ENCODE measurements at places on chromosomes 2 and 18. TPM values are rescaled to one million over a fixed set of nuclear protein-coding genes. Genes with fewer than 3 reads are reported as not detected.

DNA sequence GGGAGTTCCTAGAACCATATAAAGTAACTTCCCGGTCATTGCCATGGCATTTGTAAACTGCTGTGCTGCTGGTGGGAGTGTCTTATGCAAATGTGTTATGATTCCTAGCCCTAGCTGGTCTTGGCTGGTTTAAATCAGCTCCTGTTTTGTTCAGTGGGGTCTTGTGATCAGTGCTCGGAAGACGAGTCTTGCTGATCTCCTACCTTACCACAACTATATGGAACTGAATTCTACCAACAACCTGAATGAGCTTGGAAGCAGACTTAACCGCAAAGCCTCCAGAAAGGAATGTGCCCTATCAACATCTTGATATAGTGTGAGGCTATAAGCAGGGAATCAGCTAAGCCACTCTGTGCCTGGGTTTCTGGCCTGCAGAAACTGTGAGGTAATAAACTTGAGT lies 33.5 kb downstream of the POLE4 start:
- DNase-seq: no peak

GRCh38 chr2:26891-27290 lies 19.4 kb downstream of the FAM110C start:
- DNase-seq: no peak

DNA sequence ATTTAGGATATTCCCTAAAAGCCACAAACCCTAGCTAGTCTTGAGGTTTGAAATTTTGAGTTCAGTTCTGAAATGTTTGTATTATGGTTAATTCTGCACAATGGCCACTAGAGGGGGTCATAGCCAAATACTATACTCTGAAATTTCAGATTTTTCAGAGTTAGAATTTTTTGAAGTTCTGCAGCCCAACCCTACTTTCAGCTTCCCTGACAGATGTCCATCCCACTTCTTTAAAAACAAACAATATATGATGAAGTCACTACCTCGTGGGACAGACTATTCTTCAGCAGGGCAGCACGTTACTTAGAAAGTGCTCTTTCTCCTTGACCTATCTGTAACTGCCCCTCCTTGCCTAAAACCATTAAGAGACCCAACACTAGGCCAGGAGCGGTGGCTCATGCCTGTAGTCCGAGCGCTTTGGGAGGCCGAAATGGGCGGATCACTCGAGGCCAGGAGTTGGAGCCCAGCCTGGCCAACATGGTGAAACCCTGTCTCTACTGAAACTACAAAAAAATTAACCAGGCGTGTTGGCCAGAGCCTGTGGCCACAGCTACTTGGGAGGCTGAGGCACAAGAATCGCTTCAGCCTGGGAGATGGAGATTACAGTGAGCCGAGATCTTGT lies 48.2 kb upstream of the PAPOLG start:
- DNase-seq: no peak

DNA sequence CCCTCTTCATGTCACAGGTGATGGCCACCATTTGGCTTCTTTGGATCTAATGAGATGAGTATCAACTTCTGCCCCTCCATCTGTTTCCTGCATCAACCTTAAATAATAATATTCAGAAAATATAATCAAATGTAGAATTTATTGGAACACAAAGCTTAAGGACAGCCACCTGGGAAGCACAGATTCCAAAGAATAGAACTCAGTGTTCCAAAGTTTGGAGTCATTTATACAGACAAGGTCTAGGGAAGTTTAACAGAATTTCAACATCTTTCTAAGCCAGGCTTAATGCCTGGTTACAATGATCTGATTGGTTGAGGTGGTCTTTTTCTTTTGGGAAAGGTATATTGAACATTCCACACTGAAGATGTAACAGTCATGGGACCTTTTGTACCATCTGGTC lies 218.0 kb upstream of the PIEZO2 start:
- DNase-seq: no peak

GRCh38 chr2:2640818-2641217 lies 309.7 kb upstream of the MYT1L start:
- DNase-seq: no peak

- DNase-seq: no peak
Observed at GRCh38 chr2:43486603-43487002, 109.2 kb downstream of the THADA start.

- DNase-seq: no peak
Observed at GRCh38 chr18:76195601-76196000, 299.4 kb downstream of the ZNF516 start.

DNA sequence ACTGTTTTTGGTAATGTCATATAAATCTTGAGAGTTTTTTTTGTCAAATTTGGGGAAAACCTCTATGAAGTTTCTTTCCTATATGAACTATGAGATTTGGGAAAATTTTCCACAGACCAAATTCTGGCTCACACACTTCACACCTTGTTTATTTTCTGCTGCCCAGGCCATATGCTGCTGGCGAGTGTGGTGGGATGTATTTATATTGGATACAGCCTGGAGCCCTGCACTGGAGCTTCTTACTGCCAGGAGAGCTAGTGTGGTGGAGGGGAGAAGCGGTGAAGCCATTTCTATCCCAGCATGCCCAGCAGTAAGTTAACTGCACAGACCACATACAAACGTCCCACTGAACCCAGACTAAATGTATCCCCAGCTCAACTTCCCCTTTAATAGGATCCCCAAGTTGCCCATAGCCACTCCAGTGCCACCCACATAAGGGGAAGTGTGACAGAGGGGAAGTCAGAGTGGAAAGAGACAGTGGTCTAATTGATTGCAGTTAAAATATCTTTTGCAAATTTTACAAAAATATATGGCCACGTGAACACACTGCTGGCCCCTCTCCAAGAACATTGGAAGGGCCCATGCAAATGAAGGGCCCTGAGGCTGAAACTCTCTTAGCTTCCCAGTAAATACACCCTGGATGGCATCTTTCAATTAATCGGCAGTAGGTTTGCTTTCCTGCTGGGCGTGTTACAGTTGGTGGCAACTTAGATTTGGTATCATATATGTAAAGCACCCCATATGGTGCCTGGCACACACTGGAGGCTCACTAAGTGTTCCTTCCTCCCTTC lies 146.6 kb upstream of the ITGA6 start:
- no peak for DNase-seq

- DNase-seq: no peak
Observed at GRCh38 chr18:25819746-25820363, 270.6 kb downstream of the SS18 start.

DNA sequence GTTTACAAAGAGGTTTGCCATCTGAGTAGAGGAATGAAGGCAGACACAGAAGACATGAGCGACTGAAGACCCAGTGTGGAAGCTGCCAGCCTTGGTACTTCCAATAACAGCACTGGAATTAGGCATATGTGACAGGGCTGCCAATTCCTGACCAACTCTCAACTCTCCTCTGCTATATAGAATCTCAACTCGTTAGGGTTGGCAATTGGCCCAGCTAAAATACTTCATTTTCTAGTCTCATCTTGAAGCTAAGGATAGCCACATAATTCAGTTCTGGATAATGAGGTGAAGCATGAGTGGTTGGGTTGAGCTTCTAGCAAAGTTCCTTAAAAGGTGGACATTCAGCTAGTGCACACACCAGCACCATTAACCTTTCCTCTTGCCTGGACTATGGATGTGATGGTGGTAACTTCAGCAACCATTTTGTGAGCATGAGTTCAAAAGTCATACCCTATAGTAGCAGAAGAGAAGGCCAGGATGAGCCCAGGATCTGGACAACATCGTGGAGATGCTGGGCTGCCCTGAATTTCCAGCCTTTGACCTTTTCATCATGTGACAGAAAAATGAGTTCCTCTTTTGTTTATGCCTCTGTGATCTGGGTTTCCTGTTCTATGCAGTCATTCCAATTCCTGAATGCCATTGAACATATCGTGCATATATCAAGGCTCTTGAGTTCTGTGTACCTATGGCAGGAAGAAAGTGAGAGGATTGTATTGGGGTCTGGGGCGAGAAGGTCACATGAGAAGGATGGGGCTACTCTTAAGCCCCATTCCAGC lies 68.1 kb upstream of the HAAO start:
- DNase-seq: no peak

GRCh38 chr2:24382363-24383073 lies 22.2 kb upstream of the ITSN2 start:
- DNase-seq: no peak

DNA sequence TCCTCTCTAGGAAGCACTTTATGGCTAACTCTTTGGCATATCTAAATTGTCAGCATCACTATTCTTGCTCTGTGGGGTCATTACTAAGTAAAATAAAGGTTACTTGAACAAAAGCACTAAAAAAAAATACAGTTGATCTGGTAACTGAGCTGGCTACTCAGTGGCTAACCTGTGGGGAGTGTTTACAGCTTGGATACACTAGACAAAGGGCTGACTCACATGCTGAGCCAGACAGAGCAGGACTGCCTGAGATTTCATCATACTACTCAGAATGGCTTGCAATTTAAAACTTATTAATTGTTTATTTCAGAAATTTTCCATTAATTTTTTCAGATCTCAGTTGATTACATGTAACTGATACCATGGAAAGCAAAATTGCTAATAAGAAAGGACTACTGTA lies 1690.4 kb upstream of the SLC39A10 start:
- DNase-seq: no peak

DNA sequence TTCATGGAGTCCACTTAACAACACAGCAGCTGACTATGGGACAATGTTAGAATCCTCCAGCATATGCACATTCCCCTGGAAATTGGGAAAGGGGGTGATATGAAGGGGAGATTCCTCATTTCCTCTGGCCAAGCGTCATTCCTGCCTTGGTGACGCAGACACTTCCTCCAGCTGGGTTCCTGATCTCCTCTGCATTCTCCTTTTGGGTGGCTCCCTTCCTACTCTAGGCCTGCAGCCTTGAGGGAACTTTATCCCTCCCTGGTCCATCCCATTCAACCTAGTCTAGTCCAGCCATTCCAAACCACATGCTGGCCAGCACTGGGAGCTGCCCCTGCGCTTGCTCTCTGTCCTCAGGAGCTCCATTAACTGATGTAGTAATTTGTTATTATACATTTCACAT lies 216.8 kb downstream of the VAPA start:
- no peak for DNase-seq

- no peak for DNase-seq
Observed at GRCh38 chr2:195368249-195369217, 288.5 kb upstream of the SLC39A10 start.

- DNase-seq: no peak
Observed at GRCh38 chr18:50298443-50299284, 11.2 kb upstream of the CXXC1 start.

DNA sequence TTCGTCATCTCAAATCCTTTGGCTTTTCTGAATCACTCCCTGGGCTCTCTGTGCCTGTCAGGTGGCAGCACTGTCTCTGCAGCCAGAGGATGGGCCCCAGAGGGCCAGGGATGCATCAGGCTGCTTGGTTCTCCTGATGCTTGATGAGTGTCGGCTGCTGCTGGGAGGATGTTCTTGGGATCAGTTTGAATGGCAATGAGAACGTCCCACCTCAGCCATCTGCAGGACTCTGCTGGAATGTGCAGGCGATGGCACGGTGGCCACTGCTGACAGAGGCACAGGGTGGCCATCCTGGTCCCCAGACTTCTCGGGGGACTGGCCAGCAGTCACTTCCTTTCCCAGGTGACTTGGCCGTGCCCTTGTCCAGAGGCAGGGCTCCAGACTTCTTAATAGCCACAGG lies 146.0 kb downstream of the FAM210A start:
- no peak for DNase-seq

- DNase-seq: no peak
Observed at GRCh38 chr2:67318563-67318962, 78.6 kb upstream of the ETAA1 start.

GRCh38 chr2:179545024-179545423 lies 280.4 kb upstream of the SESTD1 start:
- no peak for DNase-seq

DNA sequence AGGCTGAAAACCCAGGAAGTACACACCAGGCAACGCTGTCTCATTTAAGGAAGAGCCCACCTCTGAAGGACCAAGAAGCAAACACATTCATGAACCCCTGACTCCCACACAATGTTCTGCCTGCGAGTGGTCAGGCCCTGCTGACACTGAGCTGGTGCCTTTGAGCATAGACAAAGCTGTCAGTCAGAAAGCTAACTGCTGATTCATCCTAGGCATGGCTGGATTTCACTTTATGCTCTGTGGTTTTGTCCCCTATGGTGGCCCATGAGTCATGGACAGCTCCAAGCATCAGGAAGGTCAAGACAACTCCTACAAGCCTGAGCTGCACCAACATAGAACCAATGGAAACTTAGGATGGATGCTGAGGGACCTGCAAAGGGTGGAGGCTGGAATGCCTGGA lies 78.9 kb downstream of the UXS1 start:
- no peak for DNase-seq

DNA sequence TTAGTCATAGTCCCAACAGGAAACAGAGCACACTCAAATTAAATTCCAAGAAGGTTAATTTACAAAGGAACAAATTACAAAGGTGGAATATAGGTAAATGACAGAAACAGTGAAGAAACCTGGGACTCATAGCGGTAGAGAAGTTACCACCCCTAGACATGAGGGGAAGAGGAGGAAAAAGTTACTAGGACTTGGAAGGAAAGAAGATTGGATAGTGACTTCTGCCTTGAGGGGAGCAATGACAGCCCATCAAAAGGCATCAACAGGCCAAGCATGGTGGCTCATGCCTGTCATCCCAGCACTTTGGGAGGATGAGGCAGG lies 2.4 kb upstream of the PDE11A start:
- DNase-seq: no peak

- no peak for DNase-seq
Observed at GRCh38 chr18:48328473-48329210, 80.5 kb downstream of the ZBTB7C start.

GRCh38 chr2:64295326-64296139 lies 151.3 kb upstream of the PELI1 start:
- no peak for DNase-seq

DNA sequence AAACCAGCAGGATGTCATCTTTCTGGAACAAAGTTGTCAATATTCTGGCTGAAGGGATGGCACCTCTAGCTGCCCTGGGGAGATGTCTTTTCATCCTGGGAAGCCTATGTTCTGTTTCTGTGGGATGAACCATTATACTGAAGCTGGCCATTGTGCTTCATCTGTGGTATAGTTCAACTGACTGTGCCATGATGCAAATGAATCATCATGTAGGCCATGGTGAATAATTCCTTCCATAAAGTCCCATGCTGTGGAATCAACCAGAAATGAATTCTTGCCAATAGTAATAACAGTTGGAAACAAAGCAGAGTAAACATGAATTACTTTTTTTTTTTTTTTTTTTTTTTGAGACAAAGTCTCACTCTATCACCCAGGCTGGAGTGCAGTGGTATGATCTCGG lies 64.1 kb upstream of the CNGA3 start:
- no peak for DNase-seq

NEUROD1 gene
- total RNA-seq: 3.3 TPM

DTNA gene
- 54.9 TPM for total RNA-seq

IL36A gene
- total RNA-seq: not detected

ANKRD29 gene
- 1.2 TPM for total RNA-seq

APCDD1 gene
- total RNA-seq: 10.3 TPM

RIT2 gene
- 21.8 TPM for total RNA-seq

MALL gene
- 0.94 TPM for total RNA-seq

SERPINB7 gene
- total RNA-seq: not detected

CD302 gene
- total RNA-seq: 2.5 TPM

RALBP1 gene
- 34.0 TPM for total RNA-seq

RRM2 gene
- 4.8 TPM for total RNA-seq

COA5 gene
- total RNA-seq: 61.0 TPM

TUBA4B gene
- total RNA-seq: not detected

GALNT14 gene
- total RNA-seq: 4.7 TPM
